ENCODE measurements at places on chromosomes 12 and 14. TPM values are rescaled to one million over a fixed set of nuclear protein-coding genes. Genes with fewer than 3 reads are reported as not detected.
A peak's percentile ranks its signal among the peaks of the same experiment; 100 is the strongest.

DNA sequence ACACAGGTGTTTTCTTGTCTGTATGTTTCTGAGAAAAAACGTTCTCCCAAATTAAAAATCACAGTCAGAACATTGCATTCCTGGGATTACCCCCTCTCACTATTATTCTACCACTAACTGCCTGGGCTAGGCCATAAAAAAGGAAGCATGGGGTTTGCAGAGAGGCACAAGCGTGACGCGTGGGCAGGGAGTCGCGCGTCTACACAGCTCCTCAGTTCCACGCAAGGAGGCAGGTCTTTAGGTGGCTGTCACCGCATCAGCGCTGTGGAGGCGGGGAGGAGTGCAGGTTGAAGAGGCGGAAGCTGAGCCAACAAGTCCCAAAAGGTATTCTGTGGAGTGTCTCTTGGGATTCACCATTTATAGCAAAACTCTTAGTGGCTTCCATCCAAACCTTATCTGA, 109.9 kb downstream of the RIMBP2 start:
- DNase-seq = no peak
- H3K27me3 ChIP-seq = no peaks in the 10 kb centered on the region
- H3K4me1 ChIP-seq = no peaks in the 10 kb centered on the region
- no peak overlapping the region for H3K27ac ChIP-seq

- H3K27me3 ChIP-seq = no peaks in the 10 kb centered on the region
- H3K36me3 ChIP-seq = peaks cover 13% of the 10 kb centered on the region
- DNase-seq = peak; percentile 76
- H3K27ac ChIP-seq = peak overlapping the region; percentile 98
Measured at GRCh38 chr12:54259194-54260011, 20.5 kb downstream of the CBX5 start.

DNA sequence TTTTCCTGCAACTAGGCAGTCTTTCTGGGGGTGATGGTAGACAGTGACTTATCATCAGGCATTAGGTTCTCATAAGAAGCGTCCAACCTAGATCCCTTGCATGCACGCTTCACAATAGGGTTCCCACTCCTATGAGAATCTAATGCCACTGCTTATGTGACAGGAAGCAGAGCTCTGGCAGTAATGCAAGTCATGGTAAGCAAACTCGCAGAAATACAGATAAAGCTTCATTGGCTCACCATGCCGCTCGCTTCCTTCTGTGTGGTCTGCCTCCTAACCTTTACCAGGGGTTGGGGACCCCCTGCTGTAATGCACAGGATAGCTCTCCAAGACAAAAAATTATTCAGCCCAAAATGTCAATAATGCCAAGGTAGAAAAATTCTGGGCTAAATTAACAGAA, 864.2 kb downstream of the TRHDE start:
- DNase-seq = no peak
- H3K27me3 ChIP-seq = peaks cover 9% of the 10 kb centered on the region
- H3K4me1 ChIP-seq = peaks cover 2% of the 10 kb centered on the region
- H3K36me3 ChIP-seq = no peaks in the 10 kb centered on the region

GRCh38 chr14:78851189-78851588, 681.0 kb downstream of the NRXN3 start:
- no peak for DNase-seq
- no peaks in the 10 kb centered on the region for H3K36me3 ChIP-seq
- no peak overlapping the region for H3K4me3 ChIP-seq
- no peaks in the 10 kb centered on the region for H3K4me1 ChIP-seq
- H3K27me3 ChIP-seq = peaks cover 34% of the 10 kb centered on the region
- H3K27ac ChIP-seq = no peak overlapping the region

DNA sequence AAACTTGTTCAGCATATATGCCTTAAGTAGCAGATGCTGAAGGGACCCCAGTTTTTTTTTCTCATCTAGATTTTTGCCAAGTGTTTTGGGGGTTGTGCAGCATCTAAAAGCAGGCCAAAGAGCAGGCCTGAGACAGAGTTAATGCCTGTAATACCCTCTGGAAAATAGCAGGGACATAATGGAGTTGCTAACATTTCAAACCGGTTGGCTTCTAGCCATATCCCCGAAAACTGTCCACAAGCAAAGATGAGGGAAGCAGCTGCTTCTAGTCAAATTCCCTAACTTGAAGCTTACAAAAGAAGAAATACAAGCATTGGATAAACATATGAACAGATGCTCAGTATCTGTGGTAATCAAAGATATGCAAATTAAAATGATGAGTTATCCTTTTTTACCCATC, 52.1 kb upstream of the AEBP2 start:
- DNase-seq = no peak
- no peak overlapping the region for H3K4me3 ChIP-seq
- no peaks in the 10 kb centered on the region for H3K27me3 ChIP-seq

- H3K27ac ChIP-seq = no peak overlapping the region
- H3K36me3 ChIP-seq = no peaks in the 10 kb centered on the region
- H3K4me3 ChIP-seq = no peak overlapping the region
- no peak for DNase-seq
Measured at GRCh38 chr14:50366115-50366514, 30.6 kb downstream of the CDKL1 start.

DNA sequence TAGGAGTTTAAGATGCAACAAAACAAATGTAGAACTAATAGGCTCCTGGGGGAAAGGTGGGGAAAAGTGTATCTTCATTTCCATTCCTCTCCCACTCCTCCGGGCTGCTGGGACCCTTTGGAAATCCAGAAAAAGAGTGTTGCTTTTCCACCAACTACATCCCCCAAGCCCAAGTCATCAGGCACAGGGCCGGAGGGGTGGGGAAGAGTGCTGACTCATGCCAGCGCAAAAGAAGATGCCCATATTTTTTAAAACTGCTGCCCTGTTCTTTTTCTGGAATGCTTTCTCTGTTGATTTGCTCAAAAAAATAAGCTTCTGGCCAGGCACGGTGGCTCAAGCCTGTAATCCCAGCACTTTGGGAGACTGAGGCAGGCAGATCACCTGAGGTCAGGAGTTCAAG, 70.9 kb downstream of the TBK1 start:
- no peak overlapping the region for H3K27ac ChIP-seq
- no peaks in the 10 kb centered on the region for H3K36me3 ChIP-seq
- peaks cover 11% of the 10 kb centered on the region for H3K4me1 ChIP-seq
- H3K4me3 ChIP-seq = no peak overlapping the region
- DNase-seq = no peak

DNA sequence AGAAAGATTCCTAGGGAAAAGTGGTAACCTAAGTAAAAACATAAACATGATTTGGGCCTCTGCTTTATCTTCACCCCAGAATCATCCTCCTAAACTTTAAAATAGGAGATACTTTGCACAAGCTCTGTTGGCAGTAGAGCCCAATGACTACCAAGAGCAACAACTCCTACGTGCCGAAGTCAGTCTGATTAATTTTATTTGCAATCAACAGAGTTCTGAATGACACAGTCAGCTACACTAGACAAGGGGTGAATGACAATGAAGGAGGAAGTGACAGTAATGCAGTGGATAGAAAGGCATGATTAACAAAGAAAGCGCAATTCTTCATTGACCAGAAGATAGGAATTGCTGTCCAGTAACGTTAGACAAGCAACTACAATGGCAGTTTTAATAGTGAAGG, 957.9 kb upstream of the USP15 start:
- no peaks in the 10 kb centered on the region for H3K36me3 ChIP-seq
- DNase-seq = no peak
- no peaks in the 10 kb centered on the region for H3K27me3 ChIP-seq
- no peak overlapping the region for H3K27ac ChIP-seq
- no peaks in the 10 kb centered on the region for H3K4me1 ChIP-seq

GRCh38 chr12:115049614-115050013, 365.6 kb upstream of the TBX3 start:
- peaks cover 47% of the 10 kb centered on the region for H3K36me3 ChIP-seq
- H3K27ac ChIP-seq = no peak overlapping the region
- no peak for DNase-seq
- no peak overlapping the region for H3K4me3 ChIP-seq
- H3K27me3 ChIP-seq = no peaks in the 10 kb centered on the region

GRCh38 chr12:16492820-16493797, 112.9 kb downstream of the LMO3 start:
- H3K27me3 ChIP-seq = peaks cover 3% of the 10 kb centered on the region
- no peak overlapping the region for H3K4me3 ChIP-seq
- DNase-seq = no peak
- H3K36me3 ChIP-seq = no peaks in the 10 kb centered on the region

- DNase-seq = no peak
- no peak overlapping the region for H3K27ac ChIP-seq
- no peaks in the 10 kb centered on the region for H3K36me3 ChIP-seq
- H3K4me1 ChIP-seq = peaks cover 13% of the 10 kb centered on the region
Measured at GRCh38 chr12:30880813-30881212, 45.7 kb upstream of the TSPAN11 start.

DNA sequence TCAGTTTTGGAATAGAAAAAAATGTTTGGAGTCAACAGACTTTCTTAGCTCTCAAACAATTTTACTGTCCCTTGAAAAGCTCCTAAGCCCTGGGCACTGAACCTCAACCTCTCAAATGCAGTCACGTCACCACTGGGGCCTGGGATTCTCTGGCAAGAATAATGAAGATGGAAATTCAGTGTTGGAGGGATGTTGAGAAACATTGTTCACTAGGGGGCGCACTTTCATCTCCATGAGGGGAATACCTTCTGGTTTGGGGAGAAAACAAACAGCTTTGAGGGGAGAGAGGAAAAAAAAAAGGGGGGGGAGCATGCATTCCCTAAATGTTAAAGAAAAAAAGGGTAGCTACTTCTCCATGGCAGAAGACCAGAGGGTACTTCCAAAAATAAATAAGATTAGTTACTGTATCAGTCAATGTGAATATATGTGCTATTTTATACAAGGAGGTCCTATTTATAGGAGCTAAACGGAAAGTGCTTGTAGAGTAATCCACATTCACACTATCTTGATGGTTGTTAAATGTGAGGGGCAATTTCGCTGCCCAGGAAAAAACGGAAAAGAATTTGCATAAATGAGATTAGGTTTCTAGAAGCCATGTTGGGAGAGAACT, 5.8 kb upstream of the TBPL2 start:
- no peaks in the 10 kb centered on the region for H3K27me3 ChIP-seq
- no peak overlapping the region for H3K4me3 ChIP-seq
- H3K27ac ChIP-seq = no peak overlapping the region
- no peaks in the 10 kb centered on the region for H3K36me3 ChIP-seq
- peak; percentile 44 for DNase-seq

DNA sequence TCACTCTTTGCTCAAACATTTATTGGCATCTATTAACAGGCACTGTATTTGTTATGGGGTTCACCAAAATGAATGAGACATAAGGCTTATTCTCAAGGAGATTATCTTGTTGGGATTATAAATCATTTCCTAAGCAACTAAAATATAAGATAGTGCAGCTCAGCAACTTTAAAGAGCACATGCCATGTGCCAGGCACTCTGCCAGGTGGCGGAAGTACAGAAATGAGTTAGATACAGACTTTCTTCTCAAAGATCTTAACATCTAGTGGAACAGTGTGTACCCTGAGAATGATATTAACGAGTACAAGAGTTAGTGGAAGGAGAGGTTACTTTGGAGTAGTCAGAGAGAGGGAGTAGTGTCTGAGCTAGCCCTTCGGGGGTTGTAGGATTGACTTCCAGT, 28.4 kb upstream of the TOMM20L start:
- no peak for DNase-seq
- H3K36me3 ChIP-seq = peaks cover 41% of the 10 kb centered on the region
- no peak overlapping the region for H3K4me3 ChIP-seq
- H3K4me1 ChIP-seq = no peaks in the 10 kb centered on the region
- H3K27ac ChIP-seq = no peak overlapping the region

Gene ASCL1
- not detected for total RNA-seq

Gene FITM1
- 1.0 TPM for total RNA-seq

Gene GARIN6
- not detected for total RNA-seq

Gene NCAPD2
- total RNA-seq = 57.1 TPM

Gene SERPINA9
- not detected for total RNA-seq

Gene PAN2
- 60.9 TPM for total RNA-seq
